KG1 (cell line): ENCODE measurements at places on chromosomes 16 and 17.

GRCh38 chr16:79677799-79678530 lies 77.4 kb upstream of the MAF start:
- DNase-seq, result no peak

GRCh38 chr17:17792551-17793377 lies 44.0 kb downstream of the SREBF1 start:
- DNase-seq, result no peak

DNA sequence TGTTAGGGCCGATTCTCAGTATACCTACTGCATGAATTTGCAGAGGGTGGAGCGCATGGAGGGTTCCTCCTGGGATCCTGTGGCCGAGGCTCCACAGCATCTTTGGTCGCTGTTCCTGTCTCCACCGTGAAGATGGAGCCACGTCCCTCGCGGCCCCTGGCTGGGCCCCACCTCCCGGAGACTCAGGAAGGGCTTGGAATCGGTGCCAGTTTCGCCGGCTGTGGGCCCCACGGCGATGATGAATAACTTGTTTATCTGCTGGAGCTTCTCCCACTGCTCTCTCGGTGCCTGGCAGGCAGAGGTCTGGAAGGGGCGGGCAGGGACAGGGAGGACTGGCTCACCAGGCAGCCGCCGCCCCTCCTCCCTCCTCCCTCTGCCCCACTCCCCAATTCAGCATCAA lies 8.1 kb downstream of the SLC5A11 start:
- DNase-seq, result no peak

DNA sequence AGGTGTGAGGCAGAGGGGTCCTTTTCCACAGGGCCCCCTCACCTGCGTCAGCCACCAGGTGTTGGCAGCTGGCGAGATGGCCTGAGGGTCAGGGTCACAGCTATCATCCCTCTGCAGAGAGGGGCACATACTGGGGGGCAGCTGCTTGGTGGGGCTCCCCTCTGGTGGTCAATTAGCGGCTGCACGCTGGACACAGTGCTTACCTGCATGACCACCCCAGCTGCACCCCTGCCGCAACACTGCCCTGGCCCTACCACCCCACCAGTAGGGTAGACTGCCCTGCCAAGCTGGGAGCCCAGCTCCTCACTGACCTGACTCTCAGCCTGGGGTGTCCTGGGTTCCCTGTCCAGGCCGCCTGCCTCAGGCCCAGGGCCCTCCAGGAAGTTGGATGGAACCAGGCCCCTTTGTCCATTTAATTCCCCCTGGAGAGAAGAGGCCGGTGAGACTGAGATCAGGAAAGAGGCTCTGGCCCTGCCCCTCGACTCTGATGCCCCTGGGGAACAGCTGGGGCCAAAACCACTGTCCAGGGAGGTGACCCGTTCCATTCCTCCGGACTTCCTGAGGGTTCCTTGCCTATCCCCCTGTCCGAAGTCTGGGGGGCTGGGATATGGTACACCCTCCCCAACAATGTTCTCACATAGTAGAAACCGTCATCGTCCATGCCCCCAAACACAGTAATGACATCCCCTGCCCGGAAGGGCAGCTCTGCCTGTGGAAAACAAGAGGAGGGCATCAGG lies 23.7 kb downstream of the TSPOAP1 start:
- DNase-seq, result no peak

DNA sequence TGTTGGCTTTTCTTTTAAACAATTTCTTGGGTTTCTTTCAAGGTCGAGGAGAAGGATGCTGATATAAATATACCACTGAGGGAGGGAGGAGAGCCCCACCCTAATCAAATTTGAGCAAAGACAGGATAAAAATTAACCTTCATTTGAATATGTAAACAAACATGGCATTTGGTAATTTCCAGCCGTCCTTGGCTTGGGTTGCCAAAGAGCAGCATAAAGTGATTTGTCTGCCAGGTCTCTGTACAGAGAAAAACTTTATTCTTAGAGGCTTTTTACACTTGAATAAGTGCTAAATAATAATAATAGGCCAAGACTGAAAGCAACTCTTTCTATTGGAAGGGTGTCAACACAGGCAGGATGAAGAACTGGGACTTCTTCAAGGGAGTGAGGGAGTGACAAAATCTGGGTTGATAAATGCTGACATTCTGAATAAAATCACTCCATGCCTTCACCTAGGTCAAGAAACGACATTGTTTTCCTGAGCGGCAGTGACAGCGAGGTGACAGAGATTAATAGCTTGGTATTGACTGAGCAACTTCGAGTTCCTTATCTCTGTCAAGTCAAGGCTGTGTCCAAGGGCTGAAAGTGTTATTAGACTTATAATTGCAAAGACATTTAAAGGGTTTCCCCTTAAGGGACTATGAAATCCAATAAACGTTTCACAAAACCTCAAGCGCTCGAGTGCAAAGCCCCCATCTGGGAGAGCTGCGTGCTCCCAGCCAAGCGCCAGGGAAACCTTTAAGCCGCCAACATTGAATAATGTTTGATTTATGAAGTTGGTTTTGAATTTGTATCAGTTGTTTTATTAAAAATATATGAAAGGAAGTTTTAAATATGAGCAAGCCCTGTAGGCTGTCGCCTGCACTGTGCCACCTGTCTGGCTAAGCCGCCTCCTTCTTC lies 269.5 kb upstream of the N4BP1 start:
- no peak for DNase-seq

- DNase-seq, result no peak
Observed at GRCh38 chr17:45332989-45333701, 16.3 kb upstream of the MAP3K14 start.

DNA sequence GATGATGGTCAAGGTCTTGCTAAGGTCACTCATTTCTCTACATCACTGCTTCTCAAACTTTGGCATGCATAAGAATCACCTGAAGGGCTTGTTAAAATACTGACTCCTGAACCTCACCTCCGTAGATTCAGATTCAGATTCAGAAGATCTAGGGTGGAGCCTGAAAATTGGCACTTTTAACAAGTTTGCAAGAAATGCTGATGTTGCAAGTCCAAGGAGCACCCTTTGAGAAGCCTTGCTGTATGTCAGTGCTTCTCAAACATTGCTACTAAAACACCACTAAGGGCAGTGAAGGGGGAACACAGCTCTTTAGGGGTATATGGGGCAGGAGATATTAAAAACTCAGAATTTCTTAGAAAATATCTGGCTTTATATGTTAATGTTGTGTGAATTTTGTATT lies 13.7 kb upstream of the MYH1 start:
- DNase-seq, result no peak

DNA sequence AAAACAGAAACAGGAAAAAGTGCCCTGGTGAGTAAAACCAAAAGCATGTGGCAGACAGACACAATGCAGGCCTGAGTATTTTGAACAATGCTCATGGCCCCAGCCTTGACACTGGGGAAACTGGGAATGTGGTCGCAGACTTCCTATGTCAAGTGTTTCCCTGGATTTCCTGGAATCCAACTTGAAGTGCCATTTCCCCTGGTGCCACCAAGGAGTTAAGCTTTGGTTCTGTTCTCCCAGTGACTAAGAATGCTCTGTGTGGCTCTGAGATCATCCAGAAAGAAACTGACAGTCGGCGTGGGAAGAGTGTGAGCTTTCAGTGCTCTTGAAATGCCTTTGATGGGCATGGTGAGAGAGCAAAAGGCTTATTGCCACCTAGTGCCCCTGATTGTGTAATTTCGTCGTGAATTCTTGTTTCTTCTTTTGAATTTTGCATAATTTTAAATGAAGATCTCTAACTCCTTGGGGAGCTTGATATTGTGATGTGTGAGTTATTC lies 96.0 kb downstream of the YPEL2 start:
- DNase-seq, result no peak

GRCh38 chr17:71438631-71439146 lies 682.1 kb upstream of the SOX9 start:
- DNase-seq, result no peak

DNA sequence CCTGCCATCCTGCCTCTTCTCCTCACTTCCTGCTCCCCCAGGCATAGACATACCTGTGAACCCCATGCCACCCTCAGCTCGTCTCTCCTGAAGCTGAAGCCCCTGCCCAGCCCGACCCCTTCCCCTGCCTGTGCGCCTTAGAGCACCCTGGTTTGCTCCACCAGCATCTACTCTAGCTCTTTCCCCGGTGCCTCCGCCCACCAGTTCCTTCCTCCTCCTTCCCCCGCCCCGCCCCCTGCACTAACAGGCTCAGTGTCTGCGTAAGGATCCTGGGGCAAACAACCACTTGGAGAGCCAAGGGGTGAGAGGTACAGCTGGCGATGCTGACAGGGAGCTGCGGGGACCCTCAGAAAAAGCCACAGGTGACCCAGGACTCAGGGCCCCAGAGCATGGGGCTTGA lies 1.9 kb downstream of the GPR142 start:
- DNase-seq, result peak; percentile 25

- no peak for DNase-seq
Observed at GRCh38 chr17:80989586-80989913, 2.1 kb upstream of the CHMP6 start.

- DNase-seq, result no peak
Observed at GRCh38 chr17:38751144-38751807, 1.3 kb upstream of the PSMB3 start.

DNA sequence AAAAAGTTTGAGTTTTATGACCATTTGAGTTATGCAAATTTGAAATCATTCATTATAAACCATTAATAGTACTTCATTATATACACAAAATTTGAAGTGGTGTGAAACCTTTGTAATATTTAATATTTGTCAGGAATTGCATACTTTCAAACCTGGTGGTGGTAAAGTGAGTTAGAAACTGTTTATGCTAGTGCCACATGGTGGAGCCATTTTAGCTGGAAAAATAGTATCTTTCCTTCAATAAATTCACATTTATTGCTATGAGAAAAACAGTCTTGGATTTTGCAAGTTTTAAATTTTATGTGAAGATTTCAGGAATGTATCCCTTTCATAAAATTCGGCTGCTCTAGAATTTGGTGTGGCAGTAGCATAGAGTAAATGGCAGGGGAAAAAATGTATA lies 7.3 kb upstream of the BLMH start:
- no peak for DNase-seq

DNA sequence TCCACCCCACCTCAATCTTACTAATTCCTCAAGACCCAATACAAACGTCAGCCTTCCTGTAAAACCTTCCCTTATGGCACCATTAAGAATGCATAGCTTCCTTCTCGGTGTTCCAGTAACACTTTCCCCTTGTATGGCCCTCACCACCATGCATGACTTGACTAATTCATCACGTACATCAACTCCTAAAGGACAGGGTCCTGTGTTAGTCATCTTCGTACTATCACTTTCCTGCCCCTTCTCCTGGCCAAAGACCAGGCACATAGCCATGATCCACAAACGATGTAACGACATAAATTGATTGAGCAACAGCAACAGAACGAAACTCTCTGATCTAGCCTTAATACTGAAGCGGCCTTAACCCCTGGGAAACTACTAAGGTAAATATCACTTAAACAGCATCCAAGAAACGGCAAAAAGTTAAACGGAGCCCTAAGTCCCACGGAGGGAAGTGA lies 612 bp downstream of the PSMD12 start:
- DNase-seq, result no peak

GRCh38 chr16:22232277-22233036 lies 26.4 kb downstream of the EEF2K start:
- DNase-seq, result no peak

- no peak for DNase-seq
Observed at GRCh38 chr17:71085238-71086033, 916.1 kb downstream of the KCNJ2 start.

DNA sequence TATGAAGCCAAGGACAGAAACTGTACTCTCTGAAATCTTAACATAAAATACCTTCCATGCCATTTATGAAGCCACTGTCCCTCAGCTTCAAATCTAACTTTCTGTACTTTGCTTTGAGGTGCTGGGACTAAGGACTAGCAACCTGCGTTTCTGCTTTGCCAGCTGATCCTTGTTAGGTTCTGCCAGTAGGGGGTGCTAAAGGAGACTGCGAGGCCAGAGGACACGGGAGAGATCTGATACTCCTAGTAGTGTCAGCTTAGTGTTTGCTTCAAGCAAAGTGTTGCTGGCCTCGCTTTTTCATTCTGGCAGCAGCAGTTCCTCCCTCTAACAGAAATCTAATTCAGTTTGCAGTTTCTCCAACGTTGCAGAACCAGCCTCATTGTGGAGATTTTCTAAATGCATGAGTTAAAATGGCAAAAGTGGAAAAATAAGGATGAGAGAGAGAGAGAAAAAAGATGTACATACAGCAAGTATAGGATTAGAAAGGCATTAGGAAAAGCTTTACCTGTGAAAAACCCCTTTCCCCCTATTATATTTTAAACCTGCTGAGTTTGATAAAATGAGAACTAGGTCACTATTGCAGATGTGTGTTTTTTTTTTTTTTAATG lies 297.5 kb downstream of the CA10 start:
- peak; percentile 0 for DNase-seq

- DNase-seq, result no peak
Observed at GRCh38 chr17:77315551-77316190, 174.9 kb downstream of the SEC14L1 start.
